ENCODE measurements at places on chromosomes 2 and 18. TPM values are rescaled to one million over a fixed set of nuclear protein-coding genes. Genes with fewer than 3 reads are reported as not detected.

DNA sequence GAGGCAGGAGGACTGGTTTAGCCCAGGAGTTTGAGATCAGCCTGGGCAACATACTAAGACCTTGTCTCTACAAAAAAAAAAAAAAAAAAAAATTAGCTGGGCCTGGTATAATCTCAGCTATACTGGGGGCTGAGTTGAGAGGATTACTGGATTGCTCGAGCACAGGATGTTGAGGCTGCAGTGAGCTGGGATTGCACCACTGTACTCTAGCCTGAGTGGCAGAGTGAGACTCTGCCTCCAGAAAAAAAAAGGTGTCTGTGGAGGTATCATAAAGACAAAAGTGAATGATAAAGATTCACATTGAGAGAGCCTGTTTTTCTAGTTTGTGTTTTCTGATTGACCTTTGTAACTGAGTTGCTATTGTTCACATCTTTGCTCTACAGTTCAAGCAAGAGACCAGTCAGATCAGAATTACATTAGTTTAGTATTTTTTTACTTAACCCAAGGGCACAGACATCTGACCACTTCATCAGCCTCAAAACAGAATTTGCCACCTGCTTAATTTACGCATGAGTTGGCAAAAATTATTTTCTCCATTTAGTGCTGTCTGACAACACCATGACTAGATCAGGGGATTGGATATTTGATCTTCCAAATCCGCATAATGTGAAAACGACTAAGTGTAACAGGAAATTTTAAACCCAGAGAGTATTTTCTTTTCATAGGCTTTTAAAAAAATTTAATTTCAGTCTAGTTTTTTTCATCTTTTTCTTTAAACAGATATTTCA, 271.0 kb downstream of the TGIF1 start:
- no peak for DNase-seq

DNA sequence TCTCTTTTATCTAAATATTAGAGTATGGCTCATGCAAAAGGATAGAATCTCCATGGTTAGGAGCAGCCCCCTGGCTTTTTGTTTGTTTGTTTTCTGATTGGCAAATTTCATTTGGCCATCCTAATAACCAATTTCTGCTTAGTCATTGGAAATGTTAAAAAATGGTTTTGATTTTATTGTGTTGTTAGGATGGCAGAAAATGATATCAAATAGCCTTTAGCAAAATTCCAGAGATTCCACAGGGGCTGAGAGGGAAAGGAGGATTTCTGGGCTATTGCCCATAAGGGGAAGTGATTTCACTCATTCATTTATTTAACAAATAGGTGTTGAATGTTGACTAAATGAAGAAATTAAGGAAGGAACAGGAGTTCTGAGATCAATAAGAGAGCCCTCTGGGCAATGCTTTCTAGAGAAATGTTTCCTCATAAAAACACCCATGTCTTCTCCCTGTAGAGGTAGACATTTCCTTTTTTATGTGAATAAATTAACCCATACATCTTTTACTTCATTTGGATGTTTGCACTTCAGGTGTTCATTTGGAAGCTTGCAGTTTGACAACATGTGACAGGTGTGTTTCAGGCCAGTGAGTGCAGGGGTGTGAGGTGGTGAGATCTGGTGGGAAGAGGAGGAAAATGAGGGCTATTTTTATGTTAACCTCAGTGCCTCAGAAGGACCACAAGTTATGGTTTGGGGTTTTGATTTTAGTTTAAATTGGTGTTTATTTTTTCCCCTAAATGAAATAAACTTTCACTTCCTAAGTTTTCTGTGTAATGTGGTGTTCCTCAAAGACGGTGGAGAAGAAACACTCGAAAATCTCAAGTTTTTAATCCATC, 61.7 kb upstream of the EPC2 start:
- DNase-seq, result no peak

GRCh38 chr2:227932001-227932400, 60.6 kb downstream of the DAW1 start:
- DNase-seq, result no peak

- DNase-seq, result no peak
Measured at GRCh38 chr2:26300234-26300925, 45.6 kb upstream of the SELENOI start.

The FLACC1 gene
- 1.1 TPM for total RNA-seq

The PLCL1 gene
- 2.0 TPM for total RNA-seq

- no peak for DNase-seq
Measured at GRCh38 chr2:236293241-236293810, 29.1 kb upstream of the ASB18 start.

GRCh38 chr2:216548901-216549331, 50.3 kb downstream of the RPL37A start:
- no peak for DNase-seq

The PREB gene
- 41.6 TPM for total RNA-seq

- no peak for DNase-seq
Measured at GRCh38 chr2:237307474-237307873, 106.5 kb downstream of the COL6A3 start.

The WDR12 gene
- 54.4 TPM for total RNA-seq

The RAPGEF4 gene
- total RNA-seq, result 24.7 TPM

- DNase-seq, result no peak
Measured at GRCh38 chr18:66638856-66639629, 35.2 kb upstream of the CDH19 start.

- DNase-seq, result no peak
Measured at GRCh38 chr2:197124639-197125390, 185.8 kb downstream of the ANKRD44 start.
